Pancreas (tissue), 10 donors: ENCODE measurements at places on chromosomes 16 and 17. TPM values are rescaled to one million over a fixed set of nuclear protein-coding genes. Genes with fewer than 3 reads are reported as not detected.

DNA sequence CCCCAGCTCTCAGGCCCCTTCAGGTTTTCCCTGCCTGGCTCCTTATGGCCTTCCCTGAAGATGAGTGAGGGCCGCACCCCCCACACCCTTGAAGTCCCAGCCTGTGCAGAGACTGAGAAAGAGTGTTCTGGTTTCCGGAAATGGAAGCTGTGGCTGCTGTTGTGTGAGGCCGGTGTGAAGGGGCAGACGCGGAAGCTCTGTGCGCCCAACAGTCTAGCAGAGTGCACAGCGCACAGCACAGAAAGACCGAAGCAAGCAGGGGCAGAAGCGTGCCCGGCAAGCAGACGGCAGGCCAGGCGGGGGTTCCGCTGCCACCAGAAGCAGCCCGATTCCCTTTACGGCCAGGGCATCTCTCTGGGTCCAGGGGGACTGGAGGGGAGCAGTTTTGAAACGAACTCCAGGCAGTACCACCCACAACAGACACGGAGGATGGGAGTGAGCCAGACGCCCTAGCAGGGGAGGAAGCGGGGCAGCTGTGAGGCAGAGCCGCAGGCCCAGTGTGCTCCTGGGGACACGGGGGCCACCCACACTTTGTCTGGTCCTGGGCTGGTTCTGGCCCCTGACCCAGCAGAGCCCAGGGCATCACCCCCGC lies 16.7 kb downstream of the TPSG1 start:
- no peak overlapping the region for H3K27ac ChIP-seq
- no peak overlapping the region for H3K4me3 ChIP-seq
- DNase-seq: no peak

RPL13 gene
- total RNA-seq: 1,544 TPM

FBXL16 gene
- 1.4 TPM for total RNA-seq

GRCh38 chr16:56614549-56614991 lies 6.2 kb downstream of the MT2A start:
- H3K27ac ChIP-seq: no peak overlapping the region
- H3K4me3 ChIP-seq: no peak overlapping the region
- DNase-seq: no peak
- peaks cover 6% of the 10 kb centered on the region for H3K4me1 ChIP-seq
- no peaks in the 10 kb centered on the region for H3K27me3 ChIP-seq

GRCh38 chr17:5800646-5801045 lies 216.3 kb upstream of the NLRP1 start:
- no peak overlapping the region for H3K4me3 ChIP-seq
- no peaks in the 10 kb centered on the region for H3K36me3 ChIP-seq
- H3K27ac ChIP-seq: no peak overlapping the region
- no peaks in the 10 kb centered on the region for H3K27me3 ChIP-seq

GRCh38 chr17:82977606-82978005 lies 101.8 kb upstream of the METRNL start:
- H3K4me3 ChIP-seq: no peak overlapping the region
- no peaks in the 10 kb centered on the region for H3K27me3 ChIP-seq
- DNase-seq: no peak
- H3K27ac ChIP-seq: no peak overlapping the region
- no peaks in the 10 kb centered on the region for H3K4me1 ChIP-seq

MYH2 gene
- not detected for total RNA-seq

HS3ST6 gene
- total RNA-seq: not detected
